Large intestine (tissue), 12 donors: ENCODE measurements at places on chromosomes 4 and X. TPM values are rescaled to one million over a fixed set of nuclear protein-coding genes. Genes with fewer than 3 reads are reported as not detected.
A peak's percentile ranks its signal among the peaks of the same experiment; 100 is the strongest.

The MGAT4D gene
- polyA plus RNA-seq = not detected

The ZNF518B gene
- polyA plus RNA-seq = 17.7 TPM

The RNF212 gene
- 1.8 TPM for polyA plus RNA-seq

The IRS4 gene
- 0.12 TPM for polyA plus RNA-seq

The SLC2A9 gene
- 28.7 TPM for polyA plus RNA-seq

The UGT2B11 gene
- polyA plus RNA-seq = 0.15 TPM

The RAB9B gene
- polyA plus RNA-seq = 3.2 TPM

The KLHL4 gene
- 4.1 TPM for polyA plus RNA-seq

The CBLL2 gene
- not detected for polyA plus RNA-seq

The ETNPPL gene
- polyA plus RNA-seq = 0.06 TPM

DNA sequence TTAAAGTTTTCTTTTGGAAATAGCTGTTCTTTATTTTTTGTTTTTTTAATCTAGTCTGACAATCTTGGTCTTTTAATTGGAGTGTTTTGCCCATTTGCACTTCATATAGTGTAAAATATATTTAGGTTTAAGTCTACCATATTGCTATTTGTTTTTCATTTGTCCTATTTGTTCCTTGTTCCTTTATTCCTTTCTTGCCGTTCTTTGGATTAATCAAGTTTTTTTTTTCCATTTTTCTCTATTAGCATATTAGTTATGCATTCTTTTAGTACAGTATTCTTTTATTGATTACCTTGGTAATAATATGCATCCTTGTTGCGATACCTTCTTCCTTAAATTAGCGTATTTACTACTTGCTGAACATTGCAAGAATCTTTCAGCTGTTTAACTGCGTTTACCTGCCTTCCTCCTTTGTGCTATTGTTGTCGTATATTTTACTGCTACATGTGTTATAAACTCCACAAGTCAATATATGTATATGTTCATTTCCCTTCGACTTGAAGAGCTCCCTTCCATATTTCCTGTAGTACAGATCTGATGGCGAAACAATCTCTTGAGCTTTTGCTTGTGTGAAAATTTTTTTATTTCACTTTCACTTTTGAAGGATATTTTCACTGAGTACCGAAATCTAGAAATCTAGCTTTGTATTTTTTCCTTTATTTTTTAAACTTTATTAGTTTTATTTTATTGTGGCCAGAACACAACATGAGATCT lies 23.9 kb upstream of the RNF212 start:
- H3K27ac ChIP-seq = no peak overlapping the region
- H3K4me1 ChIP-seq = peaks cover 4% of the 10 kb centered on the region
- H3K4me3 ChIP-seq = no peak overlapping the region
- no peaks in the 10 kb centered on the region for H3K36me3 ChIP-seq

- H3K4me1 ChIP-seq = peaks cover 36% of the 10 kb centered on the region
- H3K4me3 ChIP-seq = no peak overlapping the region
- peak overlapping the region; percentile 68 for H3K27ac ChIP-seq
- H3K27me3 ChIP-seq = no peaks in the 10 kb centered on the region
- no peak for DNase-seq
- no peaks in the 10 kb centered on the region for H3K36me3 ChIP-seq
These were observed 175.9 kb downstream of the SHROOM3 start for GRCh38 chr4:76610751-76611547.

GRCh38 chrX:1601051-1601767 lies 9.8 kb downstream of the AKAP17A start:
- H3K4me1 ChIP-seq = no peaks in the 10 kb centered on the region
- DNase-seq = no peak
- H3K27me3 ChIP-seq = no peaks in the 10 kb centered on the region
- no peak overlapping the region for H3K27ac ChIP-seq

DNA sequence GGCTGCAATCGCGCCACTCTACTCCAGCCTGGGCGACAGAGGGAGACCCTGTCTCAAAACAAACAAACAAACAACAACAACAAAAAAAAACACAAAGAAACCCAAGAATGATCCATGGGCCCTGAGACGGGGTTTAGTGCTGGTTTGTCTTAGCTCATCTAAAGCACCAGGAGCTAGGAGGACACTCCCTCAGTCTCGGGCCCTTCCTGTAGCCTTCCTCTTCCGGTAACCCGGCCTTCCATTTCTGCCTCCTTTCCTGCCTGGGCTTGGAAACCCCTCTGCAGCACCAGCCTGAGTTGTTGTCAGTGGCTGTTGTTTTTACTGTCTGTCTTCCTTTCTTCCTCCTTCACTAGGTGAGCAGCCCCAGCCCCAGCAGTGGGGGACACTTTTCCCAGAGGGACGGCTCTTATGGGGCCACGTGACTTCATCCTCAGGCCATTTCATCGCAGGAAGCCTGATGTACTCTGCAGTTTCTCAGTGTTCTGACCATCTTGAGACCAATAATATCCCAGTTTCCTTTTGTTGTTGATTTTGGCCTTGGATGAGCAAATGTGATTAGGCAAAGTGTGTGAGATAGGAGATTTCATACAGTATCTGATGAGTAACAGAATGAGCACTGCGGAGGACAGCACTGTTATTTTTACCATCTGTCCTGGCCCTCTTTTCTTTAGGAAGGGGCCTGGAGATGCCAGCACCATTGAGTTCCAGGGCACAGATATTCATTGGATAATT lies 90.1 kb downstream of the ANAPC4 start:
- H3K27me3 ChIP-seq = no peaks in the 10 kb centered on the region
- no peak for DNase-seq
- no peak overlapping the region for H3K27ac ChIP-seq
- H3K36me3 ChIP-seq = no peaks in the 10 kb centered on the region
- H3K4me3 ChIP-seq = no peak overlapping the region
- H3K4me1 ChIP-seq = no peaks in the 10 kb centered on the region

DNA sequence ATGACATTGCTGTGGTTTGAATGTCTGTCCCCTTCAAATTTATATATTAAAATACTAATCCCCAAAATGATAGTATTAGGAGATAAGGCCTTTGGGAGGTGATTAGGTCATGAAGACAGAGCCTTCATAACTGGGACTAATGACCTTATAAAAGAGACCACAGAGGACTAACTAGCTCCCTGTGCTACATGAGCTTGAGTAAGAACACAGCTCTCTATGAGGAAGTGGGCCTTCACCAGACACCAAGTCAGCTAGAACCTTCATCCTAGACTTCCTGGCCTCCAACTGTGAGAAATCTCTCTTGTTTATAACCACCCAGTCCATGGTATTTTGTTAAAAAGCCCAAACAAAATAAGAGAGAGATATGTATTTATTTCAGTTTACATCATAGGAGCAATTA lies 242.2 kb upstream of the CTSO start:
- no peaks in the 10 kb centered on the region for H3K36me3 ChIP-seq
- H3K4me3 ChIP-seq = no peak overlapping the region
- no peaks in the 10 kb centered on the region for H3K27me3 ChIP-seq
- DNase-seq = no peak

DNA sequence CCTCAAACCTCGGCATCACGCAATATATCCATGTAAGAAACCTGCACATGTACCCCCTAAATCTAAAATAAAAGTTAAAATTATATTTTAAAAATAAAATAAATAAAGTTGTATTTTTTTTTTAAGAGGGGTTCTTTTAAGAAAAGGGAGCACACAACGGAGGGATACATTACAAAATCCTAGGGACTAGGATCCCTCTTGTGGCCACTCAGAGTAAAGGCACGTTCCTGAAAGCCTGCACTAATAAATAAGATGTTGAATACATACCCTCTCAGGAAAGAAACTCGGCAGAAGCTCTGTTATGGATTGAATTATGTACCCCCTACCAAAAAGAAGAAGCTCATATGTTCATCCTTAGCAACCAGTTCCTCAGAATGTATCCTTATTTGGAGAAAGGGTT lies 50.9 kb upstream of the PRDX4 start:
- no peak overlapping the region for H3K27ac ChIP-seq
- peaks cover 3% of the 10 kb centered on the region for H3K4me1 ChIP-seq
- no peak overlapping the region for H3K4me3 ChIP-seq
- no peaks in the 10 kb centered on the region for H3K36me3 ChIP-seq

GRCh38 chr4:36274158-36274557 lies 7.3 kb upstream of the DTHD1 start:
- H3K27me3 ChIP-seq = no peaks in the 10 kb centered on the region
- no peak for DNase-seq
- no peak overlapping the region for H3K27ac ChIP-seq
- H3K4me3 ChIP-seq = no peak overlapping the region

DNA sequence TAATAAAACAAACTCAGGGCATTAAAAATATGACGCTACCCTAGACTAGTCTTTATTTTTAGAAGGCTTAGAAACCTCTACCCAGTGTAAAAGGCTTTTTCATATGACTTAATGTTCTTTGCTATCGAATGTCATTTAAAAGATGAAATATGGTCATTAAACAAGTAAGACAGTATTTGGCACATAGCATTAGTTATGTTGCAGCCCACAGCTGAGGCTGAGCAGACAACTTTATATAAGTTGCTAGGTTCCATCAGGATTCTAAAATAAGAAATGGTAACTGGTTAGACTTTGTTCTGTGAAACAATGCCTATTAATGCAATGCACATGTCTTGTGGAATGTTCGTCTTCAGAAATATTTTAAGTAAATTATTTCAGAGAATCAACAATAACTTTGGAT lies 10.4 kb upstream of the PRSS12 start:
- H3K27me3 ChIP-seq = no peaks in the 10 kb centered on the region
- no peaks in the 10 kb centered on the region for H3K36me3 ChIP-seq
- no peak overlapping the region for H3K27ac ChIP-seq
- DNase-seq = no peak

DNA sequence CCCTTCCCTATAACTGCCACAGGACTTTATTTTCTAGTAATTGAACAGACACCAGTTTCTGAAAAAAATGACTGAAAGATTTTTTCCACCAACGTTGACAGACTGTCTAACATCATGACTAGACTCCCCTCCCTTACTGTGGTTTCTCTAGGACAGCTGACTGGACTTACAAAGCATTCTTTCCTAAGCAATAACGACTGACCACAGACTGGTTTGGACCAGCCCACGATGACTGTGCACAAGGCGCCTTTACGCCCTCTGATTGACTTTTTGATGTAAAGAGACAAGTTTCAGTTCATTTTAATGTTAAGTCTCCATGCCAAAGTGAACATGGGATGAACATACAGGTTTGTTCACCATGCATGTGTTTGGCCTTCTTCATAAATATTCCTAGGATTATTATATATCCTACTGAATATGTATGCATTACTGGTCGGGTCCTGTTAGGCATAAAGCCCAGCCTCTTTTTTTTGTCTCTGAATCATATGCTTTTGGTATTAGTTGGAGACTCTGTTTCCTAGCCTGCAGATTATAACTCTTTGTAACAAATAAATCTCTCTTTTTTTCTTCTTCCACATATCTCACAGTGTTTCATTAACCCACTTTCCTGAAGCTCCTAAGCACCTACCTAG lies 50.5 kb upstream of the UGT2B4 start:
- no peaks in the 10 kb centered on the region for H3K36me3 ChIP-seq
- H3K4me3 ChIP-seq = no peak overlapping the region
- H3K27ac ChIP-seq = no peak overlapping the region
- no peaks in the 10 kb centered on the region for H3K4me1 ChIP-seq
- no peak for DNase-seq
- H3K27me3 ChIP-seq = no peaks in the 10 kb centered on the region

DNA sequence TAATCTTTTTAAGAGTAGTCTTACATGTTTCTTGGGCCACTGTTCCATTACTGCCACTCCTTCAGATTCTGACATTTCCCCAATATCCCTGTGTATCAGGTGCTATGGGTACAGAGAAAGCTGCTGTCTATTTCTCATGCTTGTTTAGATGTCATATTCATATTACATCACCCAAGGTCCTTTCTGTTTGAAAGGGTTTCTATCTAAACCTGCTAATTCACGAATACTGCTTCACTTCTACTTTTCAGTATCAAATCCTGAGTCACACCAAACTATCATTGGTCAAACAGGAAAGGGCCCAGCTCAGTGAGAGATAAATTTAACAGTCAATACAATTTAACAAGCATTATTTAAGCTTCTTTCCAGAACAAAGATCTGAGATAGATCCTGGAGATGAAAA lies 241.4 kb downstream of the UGT8 start:
- no peak for DNase-seq
- H3K4me3 ChIP-seq = no peak overlapping the region
- H3K27ac ChIP-seq = no peak overlapping the region
- H3K27me3 ChIP-seq = no peaks in the 10 kb centered on the region

GRCh38 chr4:126306152-126306869 lies 991.6 kb downstream of the FAT4 start:
- H3K36me3 ChIP-seq = no peaks in the 10 kb centered on the region
- no peak for DNase-seq
- H3K4me3 ChIP-seq = no peak overlapping the region
- H3K27ac ChIP-seq = no peak overlapping the region
- H3K4me1 ChIP-seq = no peaks in the 10 kb centered on the region

DNA sequence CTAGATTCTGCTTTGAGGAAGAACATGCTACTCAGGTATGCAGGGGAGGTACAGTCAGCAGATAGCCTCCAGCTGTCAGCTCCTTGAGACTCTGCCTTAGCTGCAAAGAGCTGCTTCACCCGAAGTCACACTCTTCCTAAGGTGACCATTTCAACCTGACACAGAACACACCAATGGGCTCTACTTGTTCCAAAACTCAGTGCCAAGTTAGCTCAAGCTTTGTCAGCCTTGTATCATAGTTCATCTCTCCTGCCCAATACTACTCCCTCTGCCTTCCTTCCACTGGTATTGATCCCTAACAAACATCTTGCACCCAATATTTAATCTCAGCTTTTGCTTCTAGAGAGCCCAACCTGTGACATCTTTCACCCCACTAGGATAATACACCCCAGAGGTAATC lies 7.8 kb upstream of the SMARCA1 start:
- no peaks in the 10 kb centered on the region for H3K27me3 ChIP-seq
- DNase-seq = no peak
- no peak overlapping the region for H3K4me3 ChIP-seq
- no peak overlapping the region for H3K27ac ChIP-seq
- H3K36me3 ChIP-seq = no peaks in the 10 kb centered on the region

GRCh38 chr4:168924667-168925066 lies 85.4 kb downstream of the CBR4 start:
- DNase-seq = no peak
- H3K4me3 ChIP-seq = no peak overlapping the region

DNA sequence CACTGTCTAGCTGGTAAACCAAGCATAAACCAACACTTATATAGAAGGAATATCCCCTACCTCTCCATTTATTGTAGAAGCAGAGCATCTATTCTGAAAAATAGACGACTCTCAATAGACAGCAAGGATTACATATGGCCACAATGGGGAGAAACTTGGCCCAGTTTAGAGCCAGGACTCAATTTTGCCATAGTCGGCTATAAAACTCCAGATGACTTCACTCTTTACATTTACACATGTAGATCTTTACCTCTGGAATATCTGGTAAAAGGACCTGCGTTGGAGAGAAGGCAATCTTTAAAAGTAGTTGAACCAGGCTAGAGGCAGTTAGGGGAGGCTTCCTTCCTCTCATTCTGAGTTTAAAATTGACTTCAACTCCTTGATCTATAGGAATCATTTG lies 77.3 kb downstream of the HMGB2 start:
- no peaks in the 10 kb centered on the region for H3K27me3 ChIP-seq
- no peak overlapping the region for H3K4me3 ChIP-seq
- no peak overlapping the region for H3K27ac ChIP-seq
- no peaks in the 10 kb centered on the region for H3K4me1 ChIP-seq
- H3K36me3 ChIP-seq = no peaks in the 10 kb centered on the region
- DNase-seq = no peak
